ENCODE measurements at places on chromosomes 5 and 9.

GRCh38 chr5:151227918-151228447, 4.1 kb upstream of the CCDC69 start:
- no peak for DNase-seq

DNA sequence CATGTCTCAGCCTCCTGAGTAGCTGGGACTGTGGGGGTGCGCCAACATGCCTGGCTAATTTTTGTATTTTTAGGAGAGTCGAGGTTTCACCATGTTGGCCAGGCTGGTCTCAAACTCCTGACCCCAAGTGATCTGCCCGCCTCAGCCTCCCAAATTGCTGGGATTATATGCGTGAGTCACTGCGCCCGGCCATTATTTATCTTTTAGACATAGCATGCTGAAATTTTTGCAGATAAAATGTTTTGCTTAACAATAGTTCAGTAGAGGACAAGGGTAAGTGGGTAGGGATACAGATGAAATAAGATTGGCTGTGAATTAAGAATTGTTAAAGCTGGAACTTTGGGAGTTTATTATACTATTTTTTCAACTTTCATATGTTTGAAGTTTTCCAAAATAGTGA, 150.8 kb upstream of the GRHPR start:
- DNase-seq, result no peak

GRCh38 chr5:91898898-91899297, 515.8 kb upstream of the ARRDC3 start:
- DNase-seq, result no peak

- DNase-seq, result no peak
Observed at GRCh38 chr9:109997682-109998081, 210.3 kb downstream of the C9orf152 start.

DNA sequence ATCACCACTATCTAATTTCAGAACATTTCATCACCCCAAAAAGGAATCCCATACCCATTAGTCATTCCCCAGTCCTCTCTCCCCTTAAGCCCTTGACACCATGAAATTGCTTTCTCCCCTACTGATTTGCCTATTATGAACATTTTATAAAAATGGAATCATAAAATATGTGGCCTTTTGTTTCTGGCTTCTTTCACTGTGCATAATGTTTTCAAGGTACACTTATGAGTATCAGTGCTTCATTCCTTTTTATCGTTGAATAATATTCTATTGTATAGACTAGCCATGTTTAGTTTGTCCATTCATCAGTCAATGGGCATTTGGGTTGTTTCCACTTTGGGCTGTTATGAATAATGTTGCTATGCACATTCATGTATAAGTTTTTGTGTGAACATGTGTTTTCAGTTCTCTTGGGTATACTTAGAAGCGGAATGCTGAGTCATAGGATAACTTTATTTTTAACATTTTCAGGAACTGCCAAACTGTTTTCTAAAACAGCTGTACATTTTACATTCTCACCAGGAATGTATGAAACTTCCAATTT, 40.4 kb upstream of the FGF1 start:
- no peak for DNase-seq

DNA sequence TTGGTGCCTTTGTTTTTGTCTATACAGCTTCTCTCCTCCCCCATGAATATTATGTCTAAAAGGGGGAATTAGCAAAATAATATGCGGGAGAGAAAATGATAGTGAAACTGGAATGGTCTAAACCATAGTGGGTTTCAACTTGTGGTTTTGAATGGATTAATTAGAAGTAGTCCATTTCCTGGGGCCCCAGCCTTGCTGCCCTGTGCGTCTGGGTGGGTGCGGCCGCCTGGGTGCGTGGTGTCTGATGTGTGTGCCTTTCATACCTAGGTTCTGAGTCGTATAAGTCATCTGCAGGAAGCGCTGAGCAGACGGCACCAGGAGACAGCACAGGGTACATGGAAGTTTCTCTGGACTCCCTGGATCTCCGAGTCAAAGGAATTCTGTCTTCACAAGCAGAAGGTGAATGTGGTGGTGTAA, 120.0 kb upstream of the CACNA1B start:
- no peak for DNase-seq

DNA sequence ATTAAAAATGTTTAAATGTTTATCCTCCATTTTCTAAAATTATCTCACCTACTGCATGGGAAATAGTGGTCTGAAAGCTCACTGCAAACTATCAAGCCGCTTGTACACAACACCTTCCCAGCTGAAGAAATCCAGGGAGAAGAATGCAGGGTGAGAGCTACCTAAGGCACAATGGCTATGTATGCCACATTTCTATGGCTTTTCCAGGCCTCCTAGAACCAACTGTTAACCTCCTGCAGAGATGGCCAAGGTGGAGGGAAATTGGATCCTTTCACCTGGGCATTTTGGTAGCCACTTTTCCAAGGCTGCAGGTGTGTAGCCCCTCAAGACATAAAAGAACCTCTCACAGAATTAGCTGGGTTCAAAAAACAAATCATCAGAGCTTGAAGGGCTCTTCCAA, 286.4 kb downstream of the EBF1 start:
- DNase-seq, result no peak

DNA sequence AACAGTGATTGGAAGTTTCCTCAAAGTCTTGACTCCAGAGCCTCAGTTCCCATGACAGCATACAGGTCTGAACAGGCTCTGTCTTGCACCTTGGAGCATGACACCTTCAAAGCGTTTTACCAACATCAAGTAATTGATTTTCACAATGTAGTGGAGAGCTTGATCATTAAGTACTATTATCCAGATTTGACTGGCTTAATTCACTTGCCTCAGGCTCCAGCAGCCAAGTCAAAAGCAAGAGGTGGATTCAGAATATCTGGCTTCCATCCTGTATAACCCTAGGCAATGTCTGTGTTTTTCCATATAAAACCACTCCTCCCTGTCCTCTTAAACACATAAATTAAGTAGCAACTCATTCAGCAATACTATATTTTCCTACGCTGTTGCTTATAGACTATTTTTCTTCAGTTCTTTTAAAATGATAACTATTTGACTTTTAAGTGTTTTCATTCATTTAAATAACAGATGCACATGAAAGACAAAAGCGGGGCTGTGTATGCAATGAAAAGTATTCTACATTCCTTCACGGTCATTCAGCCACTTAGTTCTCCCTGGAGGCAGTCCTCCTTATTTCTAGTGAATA, 150.8 kb upstream of the RANBP3L start:
- peak; percentile 60 for DNase-seq

- no peak for DNase-seq
Observed at GRCh38 chr9:13932528-13933267, 381.2 kb downstream of the NFIB start.

GRCh38 chr5:90112033-90112692, 297.4 kb downstream of the CETN3 start:
- DNase-seq, result no peak

DNA sequence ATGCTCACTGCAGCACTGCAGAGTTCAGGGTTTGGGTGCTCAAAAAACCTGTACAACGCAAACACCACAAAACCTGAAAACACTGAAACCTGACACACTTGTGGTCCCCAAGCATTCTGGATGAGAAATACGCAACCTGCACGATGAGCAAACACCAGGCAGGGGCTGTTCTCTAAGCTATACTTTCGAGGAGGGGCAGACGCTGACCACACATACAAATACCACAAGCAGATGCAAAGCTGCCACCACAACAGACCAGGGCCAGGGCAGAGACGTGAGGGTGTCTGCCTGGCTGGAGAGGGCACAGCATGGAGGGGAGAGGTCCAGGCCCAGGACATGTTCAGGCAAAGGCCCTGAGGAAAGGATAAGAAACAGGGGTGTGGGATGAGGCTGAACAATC, 23.0 kb downstream of the BARHL1 start:
- DNase-seq, result no peak

- DNase-seq, result no peak
Observed at GRCh38 chr9:129213551-129213950, 35.5 kb upstream of the IER5L start.

- no peak for DNase-seq
Observed at GRCh38 chr9:78103971-78104433, 72.4 kb upstream of the GNAQ start.

- no peak for DNase-seq
Observed at GRCh38 chr9:19629488-19629887, 159.3 kb downstream of the SLC24A2 start.

- DNase-seq, result peak; percentile 27
Observed at GRCh38 chr5:142686210-142686734, 382 bp upstream of the FGF1 start.

- peak; percentile 42 for DNase-seq
Observed at GRCh38 chr9:84343111-84343521, 2.6 kb upstream of the SLC28A3 start.

- no peak for DNase-seq
Observed at GRCh38 chr9:68778635-68779034, 73.6 kb downstream of the PIP5K1B start.

DNA sequence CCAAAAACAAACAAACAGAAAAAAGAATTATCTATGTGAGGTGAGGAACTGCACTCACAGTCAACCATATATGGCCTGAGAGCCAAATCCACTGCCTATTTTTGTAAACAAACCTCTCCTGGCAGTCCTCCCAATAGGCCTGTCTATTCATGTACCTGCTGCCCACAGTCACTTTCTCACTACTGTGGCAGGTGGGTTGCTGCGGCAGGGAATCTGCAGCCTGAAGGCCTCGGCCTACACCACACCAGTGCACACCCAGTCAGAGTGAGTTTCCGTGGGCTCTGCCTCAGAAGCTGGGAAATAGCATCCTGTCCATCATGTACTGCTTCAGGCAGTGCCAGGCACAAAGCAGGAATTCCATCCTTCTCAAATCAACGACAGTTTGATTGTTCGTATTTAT, 82.3 kb downstream of the SPTLC1 start:
- DNase-seq, result no peak

- no peak for DNase-seq
Observed at GRCh38 chr9:133419005-133419404, 1.2 kb upstream of the REXO4 start.

DNA sequence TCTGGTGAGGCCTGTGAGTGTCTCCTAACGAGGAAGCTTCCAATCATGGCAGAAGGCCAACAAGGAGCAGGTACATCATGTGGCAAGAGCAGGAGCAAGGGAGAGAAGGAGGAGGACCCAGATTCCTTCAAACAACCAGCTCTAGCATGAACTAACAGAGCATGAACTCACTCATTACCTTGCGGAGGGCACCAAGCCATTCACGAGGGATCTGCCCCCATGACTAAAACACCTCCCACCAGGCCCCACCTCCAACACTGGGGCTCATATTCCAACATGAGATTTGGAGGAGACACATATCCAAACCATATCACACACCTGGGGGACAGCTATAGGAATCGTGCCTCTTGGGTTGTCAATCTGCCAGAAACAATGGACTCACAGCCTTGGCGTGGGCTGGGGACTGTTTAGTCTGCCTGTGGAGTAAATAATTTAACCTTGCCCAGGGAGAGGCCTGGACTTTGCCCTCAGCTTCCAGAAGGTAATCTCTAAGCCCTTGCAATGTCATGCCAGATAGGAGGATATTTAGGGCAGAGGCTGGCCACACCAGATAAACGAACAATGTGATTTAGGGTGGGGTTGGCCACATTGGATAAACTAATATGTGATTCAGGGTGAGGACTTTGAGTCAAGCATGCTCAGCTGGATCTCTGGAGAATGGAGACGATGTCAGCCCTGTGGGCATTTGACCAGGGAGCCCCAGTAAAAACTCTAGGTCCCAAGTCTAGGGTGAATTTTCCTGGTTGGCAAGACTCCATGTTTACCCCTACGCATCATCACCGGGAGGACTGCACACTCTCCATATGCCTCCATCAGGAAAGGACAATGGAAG, 13.6 kb upstream of the VDAC1 start:
- DNase-seq, result no peak

- DNase-seq, result no peak
Observed at GRCh38 chr9:124797343-124798103, 20.6 kb downstream of the OLFML2A start.

DNA sequence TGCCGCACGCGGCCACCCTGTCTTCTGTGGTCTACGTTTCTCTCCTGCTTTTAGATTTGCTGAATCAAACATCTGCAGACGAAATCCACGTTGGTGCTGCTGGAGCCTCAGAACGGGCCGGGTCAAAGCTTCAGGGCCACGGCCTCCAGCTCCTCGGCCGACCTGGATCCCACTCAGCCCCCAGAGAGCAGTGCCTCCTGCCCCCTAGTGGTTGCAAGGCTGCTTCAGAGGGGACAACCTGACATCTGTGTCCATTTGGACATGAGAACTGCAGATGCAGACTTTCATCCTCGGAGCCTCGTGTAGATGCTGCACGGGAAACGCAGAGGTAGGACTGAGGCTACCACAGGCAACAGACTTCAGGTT, 23.0 kb upstream of the SLC6A3 start:
- peak; percentile 69 for DNase-seq

DNA sequence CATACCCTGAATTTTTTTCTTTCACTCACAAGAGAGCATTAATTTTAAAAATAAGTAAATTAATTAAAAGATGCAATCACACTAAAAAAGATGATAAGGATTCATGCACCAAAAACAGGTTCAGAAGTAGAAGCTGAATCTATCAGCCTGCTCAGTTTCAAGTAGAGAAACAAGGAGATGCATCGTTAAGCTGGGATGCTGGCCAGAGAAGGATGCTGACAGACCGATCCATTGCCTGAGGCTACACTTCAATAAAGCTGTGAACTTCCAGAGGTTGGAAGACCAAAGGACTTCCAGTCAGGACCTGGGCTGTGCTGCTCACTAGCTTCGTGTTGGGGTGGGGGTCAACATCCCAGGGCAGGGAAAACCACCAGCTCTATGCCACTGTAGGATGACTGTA, 457.7 kb downstream of the EFNA5 start:
- peak; percentile 50 for DNase-seq

GRCh38 chr5:146440870-146441495, 6.2 kb upstream of the TCERG1 start:
- no peak for DNase-seq

DNA sequence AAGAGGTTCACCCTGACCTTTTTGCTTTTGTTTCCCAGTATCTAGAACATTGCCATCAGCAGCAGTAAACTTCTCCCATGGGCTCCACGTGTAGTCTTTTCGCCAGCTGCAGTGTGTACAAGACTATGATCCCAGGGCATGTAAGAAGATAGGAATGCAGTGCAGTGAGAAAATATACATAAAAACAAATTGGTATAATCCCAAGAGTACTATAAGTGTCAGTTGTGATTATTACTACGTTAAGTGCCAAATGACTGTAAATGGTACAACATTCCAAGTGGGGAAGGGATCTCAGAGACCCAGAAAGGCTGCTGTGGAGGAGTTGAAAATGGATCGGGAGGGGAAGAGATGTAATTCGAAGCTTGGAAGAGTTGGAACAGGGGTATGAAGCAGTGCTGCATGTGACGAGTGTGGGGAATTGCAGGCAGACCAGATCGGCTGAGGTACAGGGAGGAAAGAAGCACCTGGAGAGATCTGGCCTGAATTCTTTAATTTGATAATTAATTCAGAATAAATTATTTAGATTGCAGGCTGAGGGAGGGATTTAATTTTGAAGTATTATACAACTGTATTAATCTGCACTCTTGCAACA, 95.1 kb downstream of the FBXL7 start:
- DNase-seq, result no peak

DNA sequence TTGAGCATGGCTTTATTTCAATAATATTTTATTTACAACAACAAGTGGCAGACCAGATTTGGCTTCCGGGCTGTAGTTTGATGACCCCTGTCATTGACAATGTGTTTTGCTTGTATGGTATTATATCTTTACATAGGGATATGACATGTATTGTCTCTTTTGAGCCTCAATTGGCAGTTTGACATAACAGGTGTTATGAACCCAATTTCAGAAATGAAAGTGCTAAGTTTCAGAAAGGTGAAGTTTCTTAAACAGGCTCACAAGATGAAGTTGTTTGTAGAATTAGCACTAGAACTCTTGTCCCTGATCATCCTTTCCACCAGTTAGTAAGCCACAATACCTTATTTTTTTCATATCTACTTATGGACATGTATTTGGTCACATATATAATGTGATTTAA, 303.0 kb upstream of the GRIA1 start:
- DNase-seq, result no peak
